ENCODE measurements at places on chromosomes 4 and X.

DNA sequence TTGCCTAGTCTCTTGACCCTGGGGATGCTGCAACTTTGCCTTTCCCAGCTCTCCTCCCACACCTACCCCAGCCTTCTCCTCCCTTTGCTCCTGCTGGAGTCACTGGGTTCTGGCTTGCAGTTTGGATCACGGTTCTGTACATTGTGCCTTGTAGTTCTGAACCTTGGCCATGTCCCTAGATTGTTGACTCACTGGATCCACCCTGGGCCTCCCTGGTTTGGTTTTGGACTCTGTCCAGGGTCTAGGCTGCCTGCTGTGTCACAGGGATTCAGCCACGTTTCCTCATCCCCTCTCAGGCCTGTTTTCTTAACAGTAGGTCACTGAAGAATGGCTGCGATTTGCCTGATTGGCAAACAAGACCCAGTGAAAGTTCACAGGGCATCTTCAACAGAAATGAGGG lies 11.5 kb upstream of the GABRE start:
- no peak for DNase-seq

- DNase-seq, result no peak
These were observed 5.6 kb upstream of the DLG3 start for GRCh38 chrX:70439016-70439415.

DNA sequence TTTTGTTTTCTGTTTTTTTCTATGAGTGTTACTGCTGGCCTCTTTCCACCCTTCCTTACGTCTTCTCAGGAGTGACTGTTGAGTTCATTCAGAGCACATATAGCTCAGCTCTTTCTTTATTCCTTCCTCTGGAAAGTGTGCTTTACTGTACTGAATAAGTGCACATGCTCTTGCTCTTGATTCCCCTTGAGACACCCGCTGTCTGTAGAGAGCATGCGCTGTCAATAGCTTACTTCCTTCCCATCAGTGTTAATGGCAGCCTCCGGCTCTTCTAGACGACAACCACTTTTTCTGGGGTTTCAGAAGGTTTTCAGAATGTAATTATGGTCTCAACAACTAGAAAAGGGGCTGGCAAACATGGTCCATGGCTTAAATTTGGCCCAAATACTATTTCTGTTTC lies 504.9 kb downstream of the C4orf33 start:
- no peak for DNase-seq

DNA sequence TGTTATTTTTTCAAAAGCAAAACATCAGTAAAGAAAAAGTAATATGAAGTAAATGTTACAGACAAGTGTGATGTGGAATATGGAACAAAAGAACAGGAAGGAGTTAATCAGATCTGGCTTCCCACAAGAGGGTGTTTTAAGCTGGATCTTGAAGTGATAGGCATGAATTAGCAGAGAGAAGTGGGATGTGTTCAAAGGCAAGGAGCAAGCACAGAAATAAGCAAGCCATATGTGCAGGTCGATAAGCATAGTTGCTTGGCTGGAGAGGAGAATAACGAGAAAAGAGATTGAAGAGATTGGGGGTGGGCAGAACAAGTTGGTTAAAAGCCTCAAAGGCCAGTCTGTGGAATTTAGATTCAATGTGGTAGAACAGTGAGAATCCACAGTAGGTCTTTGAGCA lies 60.9 kb upstream of the PRPS1 start:
- no peak for DNase-seq

GRCh38 chr4:173056710-173057109 lies 111.9 kb upstream of the GALNT7 start:
- no peak for DNase-seq

DNA sequence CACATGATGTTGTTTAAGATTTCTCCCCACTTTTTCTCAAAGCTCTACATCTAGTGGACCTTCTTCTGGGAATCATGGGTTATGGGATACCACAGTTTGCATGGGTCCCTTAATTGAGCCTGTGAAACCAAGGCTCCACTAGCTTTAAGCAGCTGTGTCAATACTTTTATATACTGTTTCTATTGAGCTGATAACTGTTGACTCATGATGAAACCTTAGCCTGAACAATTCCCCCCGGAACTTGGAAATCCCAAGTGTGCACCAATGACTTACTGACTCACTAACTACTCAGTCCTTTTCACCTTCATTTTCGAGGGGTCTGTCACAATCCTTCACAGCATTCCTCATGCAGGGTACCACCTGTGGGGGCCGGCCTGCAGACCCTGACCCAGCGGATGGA lies 12.7 kb upstream of the SPIN4 start:
- DNase-seq, result no peak

DNA sequence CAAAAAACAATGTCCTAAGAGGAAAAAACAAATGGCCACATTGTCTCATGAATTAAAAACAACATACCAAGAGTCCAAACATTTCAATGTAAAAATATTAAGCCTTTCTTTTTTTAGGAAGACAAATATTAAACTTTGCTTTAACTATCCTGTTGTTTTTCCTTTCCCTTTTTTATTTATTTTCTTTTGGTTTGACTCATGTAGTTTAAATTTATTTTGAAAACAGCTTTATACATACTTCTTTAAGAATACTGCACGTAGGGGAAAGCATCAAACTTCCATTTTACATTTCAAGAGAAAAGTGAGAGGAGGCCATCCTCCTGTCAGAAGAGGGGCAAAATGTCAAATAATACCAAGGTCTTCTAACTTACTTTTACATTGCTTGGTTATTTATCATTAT lies 8.7 kb downstream of the GAB1 start:
- no peak for DNase-seq

DNA sequence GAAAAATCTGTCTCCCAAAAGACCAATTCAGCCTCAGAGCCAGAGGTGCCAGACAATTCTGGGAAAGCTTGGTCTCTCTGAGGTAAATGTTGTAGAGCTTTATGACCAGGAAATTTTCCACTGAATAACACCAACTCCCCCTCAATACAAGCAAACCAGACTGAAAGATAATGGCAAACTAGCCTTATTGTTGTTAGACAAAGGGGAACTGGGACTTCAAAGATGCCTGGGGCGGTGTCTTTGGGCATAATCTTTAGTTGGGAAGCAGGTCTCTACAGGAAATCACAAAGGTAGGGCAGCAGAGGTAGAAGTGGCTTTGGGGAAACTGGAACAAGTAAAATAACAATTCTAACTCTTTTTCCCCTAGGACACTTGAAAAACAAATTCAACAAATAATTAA lies 12.0 kb downstream of the COL4A6 start:
- DNase-seq, result no peak

- DNase-seq, result no peak
These were observed 20.5 kb upstream of the WDR44 start for GRCh38 chrX:118325453-118325852.

- DNase-seq, result peak; percentile 14
These were observed 62.7 kb downstream of the GAB1 start for GRCh38 chr4:143399113-143399949.

Measured in stimulated activated CD4-positive, alpha-beta T cell treated with anti-CD3 and anti-CD28 coated beads, Interleukin-12 subunit alpha, Interleukin-12 subunit beta, amount 100 ng/mL, for 48 hours (primary cell).